ENCODE measurements at places on chromosomes 1 and 21.

GRCh38 chr1:97826820-97827219 lies 94.0 kb downstream of the DPYD start:
- DNase-seq: no peak

DNA sequence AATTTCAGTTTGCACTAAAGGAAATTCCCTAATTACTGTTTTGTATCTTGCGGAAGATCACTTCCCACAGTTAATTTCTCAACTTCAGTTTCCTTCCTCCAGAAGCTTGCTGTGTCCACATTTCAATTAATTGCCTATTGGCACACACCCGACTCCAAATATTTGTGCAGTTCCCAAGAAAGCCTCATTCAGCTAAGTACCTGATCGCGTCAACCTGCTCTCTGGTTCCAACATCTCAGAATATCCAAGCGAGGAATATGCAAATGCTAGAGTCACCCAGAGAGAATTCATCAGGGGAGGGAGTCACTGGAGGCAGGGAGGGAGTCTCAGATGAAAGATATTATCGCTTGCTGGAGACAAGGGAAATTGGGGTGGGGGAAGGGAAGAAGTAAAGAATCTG lies 351.3 kb downstream of the RRAGC start:
- no peak for DNase-seq

DNA sequence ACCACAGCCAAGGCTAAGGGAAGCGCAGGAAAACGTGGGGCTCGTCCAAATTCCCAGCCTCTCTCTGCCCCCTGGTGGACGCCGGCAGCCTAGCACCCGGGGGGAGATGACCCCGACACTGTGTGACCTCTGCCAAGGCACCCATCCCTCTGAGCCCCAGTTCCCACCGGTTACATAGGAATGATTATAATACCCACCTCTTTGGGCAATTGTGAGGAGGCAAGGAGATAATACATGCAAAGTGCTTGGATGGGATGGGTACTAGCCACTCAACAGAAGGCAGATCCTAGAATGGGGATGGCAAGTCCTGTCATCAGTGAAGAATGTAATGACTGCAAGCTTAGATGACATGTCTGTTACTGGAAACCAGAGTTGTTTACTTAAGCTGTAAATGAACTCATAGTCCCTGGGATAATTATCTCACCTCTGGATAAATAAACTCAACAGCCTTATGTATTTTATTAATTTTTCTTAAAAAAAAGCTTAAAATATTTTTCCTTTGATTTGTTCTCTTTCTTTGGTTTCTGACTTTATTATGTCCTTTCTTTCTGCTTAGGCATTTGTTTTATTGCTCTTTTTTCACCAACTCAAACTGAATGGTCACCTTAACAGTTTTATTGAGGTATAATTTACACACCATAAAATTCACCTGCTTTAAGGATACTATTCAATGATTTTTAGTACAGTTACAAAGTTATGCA lies 11.3 kb upstream of the BMP8B start:
- DNase-seq: peak; percentile 26

- DNase-seq: no peak
Measured at GRCh38 chr1:56456435-56457101, 122.8 kb downstream of the PLPP3 start.

GRCh38 chr1:60118085-60118484 lies 44.5 kb upstream of the C1orf87 start:
- DNase-seq: peak; percentile 46

- DNase-seq: no peak
Measured at GRCh38 chr1:117166076-117166475, 44.5 kb upstream of the TRIM45 start.

DNA sequence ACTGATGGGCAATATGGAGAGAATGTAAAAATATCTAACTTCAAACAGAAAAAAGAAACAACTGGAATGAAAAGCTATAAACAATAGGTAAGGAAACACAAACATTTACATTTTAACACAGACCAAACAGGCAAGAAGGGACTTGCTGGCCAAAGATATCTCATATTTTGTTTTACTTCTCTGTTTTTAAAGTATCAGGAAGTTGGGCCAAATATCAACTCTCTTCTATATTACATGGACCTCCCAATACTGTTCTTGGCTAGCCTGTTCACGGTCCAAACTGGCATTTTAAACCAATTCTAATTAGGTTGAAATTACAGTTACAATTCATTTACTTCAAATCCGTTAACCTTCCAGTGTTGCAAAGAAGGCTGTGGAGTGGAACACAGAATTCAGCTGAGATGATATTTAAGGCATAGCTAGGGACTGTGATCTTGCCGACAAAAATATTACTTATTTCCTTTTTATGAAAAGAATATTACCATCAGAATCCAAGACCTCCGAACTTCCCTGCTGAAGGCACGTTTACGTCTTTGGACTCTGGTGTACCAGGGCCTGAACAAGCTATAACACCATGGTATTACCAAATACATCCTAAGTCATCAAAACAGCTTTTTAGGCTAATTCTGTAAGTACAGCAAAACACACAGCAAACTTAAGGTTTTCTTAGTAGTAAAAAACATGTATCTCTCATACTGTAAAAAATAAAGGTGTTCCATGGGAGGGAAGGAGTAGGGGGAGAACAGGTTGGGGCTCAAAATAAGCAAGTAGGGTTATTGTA lies 165.4 kb downstream of the RUNX1 start:
- DNase-seq: no peak

- DNase-seq: no peak
Measured at GRCh38 chr1:81700728-81701470, 99.8 kb upstream of the ADGRL2 start.

- no peak for DNase-seq
Measured at GRCh38 chr1:220527279-220527907, 543 bp upstream of the MARK1 start.

- DNase-seq: peak; percentile 24
Measured at GRCh38 chr1:10918531-10918930, 93.9 kb upstream of the TARDBP start.

GRCh38 chr21:42833439-42833815 lies 45.9 kb downstream of the WDR4 start:
- DNase-seq: no peak

GRCh38 chr1:227895828-227896685 lies 51.7 kb downstream of the WNT9A start:
- DNase-seq: no peak

DNA sequence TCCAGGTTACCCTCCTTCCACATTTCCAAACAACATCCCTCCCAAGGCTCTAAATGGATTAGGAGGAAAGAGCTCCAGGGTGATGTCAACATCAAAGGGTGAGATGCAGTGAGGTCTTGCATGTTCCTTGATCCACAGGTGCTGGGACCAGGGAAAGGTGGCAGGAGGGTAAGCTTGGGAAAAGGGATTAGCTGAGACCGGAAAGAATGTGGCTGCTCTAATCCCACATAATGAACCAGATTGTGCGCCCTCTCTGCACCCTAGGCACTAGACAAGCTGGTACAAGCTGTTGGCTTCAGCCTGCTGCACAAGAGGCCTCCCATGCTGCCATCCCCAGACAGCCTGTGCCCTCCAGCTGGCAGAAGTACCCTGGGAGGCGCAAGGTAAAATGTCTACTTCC lies 34.9 kb downstream of the PLXNA2 start:
- no peak for DNase-seq

GRCh38 chr1:74824497-74825107 lies 91.7 kb downstream of the TYW3 start:
- DNase-seq: no peak

DNA sequence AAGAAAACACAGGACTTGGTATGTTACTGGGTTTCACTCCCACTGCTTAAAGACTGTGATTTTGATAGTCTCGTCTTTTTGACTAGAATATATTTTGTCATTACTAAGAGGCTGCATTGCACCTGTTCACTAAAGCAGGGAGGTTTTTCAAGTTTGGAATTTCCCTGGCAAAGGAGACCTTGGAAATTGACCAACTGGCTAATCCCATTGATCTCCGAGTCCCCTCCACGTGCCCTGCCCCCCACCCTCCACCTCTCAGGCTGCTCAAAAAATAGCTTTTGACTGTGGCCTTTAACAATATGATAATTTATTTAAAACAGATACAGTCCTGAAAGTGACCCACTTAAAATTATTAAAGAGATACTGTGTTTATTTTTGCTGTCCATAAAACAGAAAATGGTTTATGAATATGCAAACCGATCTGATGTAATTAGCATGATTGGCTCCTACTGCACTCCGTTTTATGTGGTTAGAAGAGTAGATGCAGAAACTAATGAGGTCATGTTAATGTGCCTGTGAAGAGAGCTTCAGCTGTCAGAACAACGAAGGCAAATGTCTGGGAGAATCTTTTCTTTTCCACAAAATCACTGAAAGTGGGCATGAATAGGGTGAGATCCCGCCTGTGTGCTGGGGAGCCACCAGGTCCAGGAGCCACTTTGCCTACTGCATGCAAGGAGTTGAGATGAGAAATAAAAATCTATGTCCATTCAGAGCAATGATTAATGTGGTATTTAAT lies 361.5 kb downstream of the RRAGC start:
- no peak for DNase-seq

DNA sequence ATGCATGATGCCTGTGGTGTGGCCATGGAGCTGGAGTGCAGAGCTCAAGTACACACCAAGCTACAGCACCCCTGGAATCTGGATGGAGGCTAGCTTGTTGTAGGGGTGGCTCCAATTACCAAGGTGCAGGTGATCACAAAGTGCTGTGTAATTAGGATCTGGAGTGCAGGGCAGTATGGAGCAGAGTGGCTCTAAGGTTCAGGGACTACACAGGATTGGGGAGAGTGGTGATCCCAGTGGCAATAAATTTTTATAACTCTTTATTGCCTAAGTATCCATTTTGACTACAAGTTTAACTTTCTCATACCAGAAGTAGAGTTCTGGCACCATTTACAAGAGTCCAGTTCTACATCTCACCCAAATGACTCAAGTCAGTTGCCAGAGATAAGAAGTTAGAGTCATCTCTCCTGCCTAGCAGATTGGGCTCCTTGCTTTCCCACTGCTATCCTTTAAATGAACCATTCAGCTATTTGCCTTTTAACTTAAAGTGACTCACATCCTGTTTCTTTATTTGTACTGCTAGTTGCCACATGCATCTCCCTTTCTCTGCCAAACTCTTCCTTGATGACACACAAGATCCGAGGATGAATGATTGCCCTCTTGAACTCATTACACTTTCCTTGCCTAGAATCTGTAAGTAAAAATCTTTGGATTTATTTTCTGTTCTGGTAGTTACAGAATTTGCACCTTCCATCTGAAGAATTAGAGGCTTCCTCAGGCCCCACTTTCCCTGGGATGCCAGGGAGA lies 427.2 kb downstream of the KCNT2 start:
- DNase-seq: peak; percentile 86

DNA sequence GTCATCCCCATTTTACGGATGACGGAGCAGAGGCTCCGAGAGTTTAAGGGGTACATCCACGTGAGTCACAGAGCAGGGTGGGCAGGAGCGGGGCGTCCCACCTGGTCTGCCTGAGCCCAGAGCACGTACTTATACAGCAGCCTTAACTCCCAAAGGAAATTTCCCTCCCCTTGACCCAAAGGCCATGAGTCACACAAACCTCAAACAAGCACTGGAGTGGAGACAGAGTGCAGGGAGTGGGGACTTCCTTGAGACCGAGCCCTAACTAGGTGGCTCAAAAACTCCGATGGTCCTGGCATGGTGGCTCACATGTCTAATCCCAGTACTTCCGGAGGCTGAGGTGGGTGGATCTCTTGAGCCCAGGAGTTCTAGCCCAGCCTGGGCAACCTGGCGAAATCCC lies 141.6 kb upstream of the KLHDC7A start:
- no peak for DNase-seq

DNA sequence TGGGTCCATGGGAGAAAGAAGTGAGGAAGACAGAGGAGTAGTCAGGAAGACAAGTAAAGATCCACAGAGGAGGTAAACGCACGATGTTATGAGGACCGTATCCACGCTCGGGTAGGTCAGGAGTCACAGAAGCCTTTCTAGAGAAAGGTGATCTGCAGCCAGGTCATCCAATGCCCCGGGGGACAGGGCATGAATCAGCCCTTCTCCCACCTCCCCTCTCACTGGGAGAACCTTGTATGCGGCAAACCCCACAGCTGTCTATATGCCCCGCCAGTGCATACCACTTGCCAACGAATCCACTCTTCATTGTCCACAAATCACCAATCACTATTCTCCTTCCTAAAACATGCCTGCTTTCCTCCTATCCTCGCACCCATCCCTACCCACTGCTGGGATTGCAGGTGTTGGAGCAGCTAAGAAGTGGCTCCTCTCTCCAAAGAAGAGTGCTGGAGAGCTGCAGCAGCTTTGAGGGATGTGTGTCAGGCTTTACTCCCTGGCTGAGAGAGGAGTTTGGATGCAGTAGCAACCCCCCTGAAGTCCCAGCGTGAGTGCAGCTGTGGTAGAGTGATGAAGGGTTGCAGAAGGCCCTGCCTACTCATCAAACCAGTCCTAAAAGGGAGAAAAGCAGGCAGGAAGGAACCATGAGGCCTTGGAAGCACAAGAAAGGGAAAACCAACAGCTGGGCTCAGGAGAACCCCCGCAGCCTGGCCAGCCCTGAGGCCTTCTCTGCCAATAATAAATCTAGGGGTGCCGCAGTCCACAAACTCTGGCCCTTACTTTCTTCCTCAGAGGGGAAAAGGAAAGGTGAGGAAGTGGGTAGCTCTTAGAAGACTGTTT lies 102.2 kb upstream of the GADD45A start:
- no peak for DNase-seq

DNA sequence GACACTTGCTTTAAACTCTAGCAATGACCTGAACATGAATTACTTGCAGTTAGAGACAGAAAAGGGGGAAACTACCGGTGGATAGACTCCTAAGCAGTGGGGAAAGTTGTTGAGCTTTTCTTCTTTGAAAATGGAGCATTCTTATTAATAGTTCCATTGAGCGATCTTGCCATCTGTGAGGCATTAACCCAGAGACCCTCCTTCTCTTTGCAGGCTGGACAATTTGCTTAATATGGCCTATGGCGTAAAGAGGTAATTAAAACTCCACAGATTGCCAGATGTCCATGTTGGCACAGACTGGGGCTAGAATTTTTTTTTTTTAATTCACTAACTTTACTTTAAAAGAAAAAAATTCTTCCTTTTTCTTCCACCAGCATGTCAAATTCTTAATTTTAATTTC lies 88.5 kb downstream of the ELAVL4 start:
- no peak for DNase-seq

- no peak for DNase-seq
Measured at GRCh38 chr1:24894002-24894401, 36.1 kb downstream of the RUNX3 start.

DNA sequence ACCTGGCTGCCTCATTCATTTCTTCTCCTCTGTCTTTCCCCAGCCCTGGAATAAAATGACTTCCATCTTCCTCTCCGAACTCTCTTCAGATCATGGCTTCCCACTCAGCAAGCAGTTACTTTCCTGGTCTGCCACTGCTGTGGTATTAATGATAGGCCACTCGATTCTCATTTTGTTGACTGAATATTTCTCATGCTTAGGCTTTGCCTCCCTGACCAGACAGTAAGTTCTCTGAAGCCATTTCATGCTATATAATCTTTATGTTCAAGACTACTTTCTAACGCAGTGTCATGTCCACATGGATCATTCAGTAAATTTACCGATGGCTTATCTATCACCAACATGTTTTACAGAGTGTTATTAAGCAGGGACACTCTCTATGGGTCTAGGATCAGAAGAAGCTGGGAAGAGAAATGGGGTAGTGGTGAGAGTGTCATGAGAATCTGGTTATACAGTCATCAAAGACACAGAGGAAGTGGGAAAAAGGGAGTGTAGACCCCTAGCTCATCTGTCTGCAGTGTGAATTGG lies 20.6 kb downstream of the RUNX1 start:
- no peak for DNase-seq

- DNase-seq: no peak
Measured at GRCh38 chr1:15186073-15186845, 32.7 kb downstream of the TMEM51 start.

Measured in fibroblast of skin of left biceps (primary cell).